Mesothelial cell of epicardium (in vitro differentiated cells): ENCODE measurements at places on chromosomes 13 and 19.

- no peak for DNase-seq
Measured at GRCh38 chr13:50334115-50334778, 319.0 kb downstream of the KCNRG start.

GRCh38 chr13:101265934-101266333 is 150.4 kb downstream of the NALCN start:
- no peak for DNase-seq

- DNase-seq = no peak
Measured at GRCh38 chr13:73702419-73703071, 431.7 kb downstream of the KLF12 start.

- DNase-seq = no peak
Measured at GRCh38 chr13:98990701-98991100, 12.8 kb upstream of the DOCK9 start.

GRCh38 chr19:37778613-37779126 is 716 bp downstream of the ZNF573 start:
- no peak for DNase-seq

DNA sequence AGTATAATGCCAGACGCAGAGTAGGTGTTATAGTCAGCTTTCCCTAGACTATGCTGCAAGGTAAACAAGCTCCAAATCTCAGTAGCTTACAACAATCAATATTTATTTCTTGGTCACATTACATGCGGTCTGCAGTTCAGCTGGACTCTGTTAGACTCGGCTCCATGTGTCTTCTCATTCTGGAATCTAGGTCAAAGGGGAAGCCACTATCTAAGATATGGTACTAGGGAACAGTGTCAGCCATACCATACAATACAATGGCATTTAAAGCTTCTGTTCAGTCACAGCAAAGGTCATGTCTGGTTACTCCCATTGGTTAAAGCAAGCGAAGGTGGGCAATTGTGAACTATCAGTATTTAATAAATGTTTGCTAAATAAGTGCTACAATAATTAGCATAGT is 65.3 kb upstream of the SERTM1 start:
- no peak for DNase-seq

DNA sequence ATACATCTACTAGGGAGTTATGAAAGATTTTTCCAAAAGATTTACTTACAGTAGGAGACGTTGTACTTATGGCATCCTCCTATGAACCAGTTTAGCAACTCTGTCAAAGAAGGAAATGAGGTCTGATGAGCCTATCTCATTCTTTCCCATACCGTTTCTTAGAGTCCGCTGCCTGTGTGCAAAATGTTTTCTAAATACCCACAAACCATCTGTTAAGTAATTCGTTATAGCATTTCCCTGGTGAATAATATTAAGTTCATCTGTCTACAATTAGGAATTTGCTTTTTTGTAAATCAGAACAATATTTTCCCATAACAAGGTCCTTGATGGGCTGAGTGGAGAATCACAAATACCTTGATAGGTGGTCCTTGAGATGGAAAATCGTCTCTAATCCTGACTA is 178.8 kb upstream of the TMTC4 start:
- no peak for DNase-seq

GRCh38 chr19:16232568-16232967 is 34.9 kb downstream of the AP1M1 start:
- no peak for DNase-seq

DNA sequence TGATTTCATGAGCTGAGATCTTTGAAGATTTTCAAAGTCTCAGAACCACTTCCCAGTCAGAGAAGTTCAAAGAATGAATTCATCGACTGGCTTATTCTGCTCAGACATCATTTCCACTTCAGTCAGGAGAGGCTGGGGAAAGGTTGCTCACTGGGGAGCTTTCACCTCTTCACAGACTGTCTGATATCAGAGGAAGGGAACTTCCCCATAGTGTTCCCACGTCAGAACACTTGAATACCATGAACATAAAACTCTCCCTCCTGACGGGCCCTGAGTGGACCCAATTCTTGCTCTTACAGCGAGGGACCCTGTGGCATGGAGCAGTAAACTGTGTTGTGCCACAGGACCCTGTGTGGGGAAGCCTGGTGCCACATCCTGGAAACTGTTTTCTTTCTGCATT is 492.6 kb downstream of the COG6 start:
- DNase-seq = no peak

DNA sequence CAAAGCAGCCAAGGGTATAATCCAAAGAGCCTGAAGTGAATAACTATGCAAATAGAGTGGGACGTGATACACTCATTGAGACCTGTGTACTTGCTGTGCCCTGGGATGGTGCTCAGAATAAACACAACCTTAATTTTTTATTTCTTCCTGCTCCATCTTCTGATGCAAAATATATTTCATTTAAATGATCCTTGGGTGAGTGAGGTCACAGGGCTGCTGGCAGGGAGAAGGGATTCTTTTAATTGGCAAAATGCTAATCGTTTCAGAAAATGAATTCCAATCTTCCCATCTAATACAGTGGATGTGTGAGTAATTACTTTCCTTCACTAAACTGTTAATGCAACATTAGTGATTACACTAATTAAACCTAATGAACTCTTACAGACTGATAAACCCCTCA is 63.5 kb downstream of the SIAH3 start:
- DNase-seq = no peak

DNA sequence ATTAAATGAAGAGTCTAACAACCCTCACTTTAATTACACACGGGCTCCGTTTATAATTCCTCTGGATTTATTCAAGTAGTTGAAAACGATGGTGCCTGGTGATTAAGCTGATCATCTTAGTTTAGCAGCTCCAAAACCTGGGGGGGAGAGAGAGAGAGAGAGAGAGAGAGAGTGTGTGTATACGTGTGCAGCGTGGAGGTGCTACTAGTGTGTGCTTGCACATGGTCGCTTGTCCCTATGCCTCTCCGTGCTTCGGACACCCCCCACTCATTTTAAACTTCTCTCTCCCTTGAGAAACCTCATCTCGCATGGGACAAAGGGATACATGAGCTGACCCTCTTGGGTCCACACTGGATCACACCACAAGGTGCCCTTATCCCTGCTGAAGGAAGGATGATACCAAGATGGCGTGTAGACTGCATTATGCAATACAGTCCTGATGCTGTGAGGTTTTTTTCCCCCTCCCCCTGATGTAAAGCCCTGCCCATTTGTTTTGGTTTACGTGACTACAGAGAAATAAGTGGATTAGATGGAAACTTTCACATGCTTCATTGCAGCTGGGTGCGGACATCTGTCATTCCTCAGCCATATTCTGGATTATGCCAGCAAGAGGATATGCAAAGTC is 320.8 kb downstream of the ZNF536 start:
- no peak for DNase-seq

GRCh38 chr13:46728777-46729176 is 68.2 kb downstream of the ESD start:
- DNase-seq = no peak

- DNase-seq = no peak
Measured at GRCh38 chr19:54206030-54206830, 5.6 kb downstream of the RPS9 start.

GRCh38 chr13:79549355-79550106 is 68.6 kb downstream of the NDFIP2 start:
- DNase-seq = no peak

DNA sequence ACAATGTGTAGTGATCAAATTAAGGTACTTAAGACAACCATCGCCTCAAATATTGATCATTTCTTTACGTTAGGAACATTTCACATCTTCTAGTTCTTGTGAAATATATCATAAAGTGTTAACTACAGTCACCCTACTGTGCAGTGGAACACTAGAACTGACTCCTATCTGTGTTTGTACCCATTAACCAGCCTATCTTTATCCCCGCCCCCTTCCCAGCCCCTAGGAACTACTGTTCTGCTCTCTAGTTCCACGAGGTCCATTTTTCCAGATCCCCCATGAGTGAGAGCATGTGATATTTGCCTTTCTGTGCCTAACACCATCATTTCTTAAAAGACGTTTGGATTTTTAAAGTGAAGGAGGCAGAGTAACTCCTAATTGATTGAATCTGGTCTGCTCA is 24.4 kb upstream of the GGACT start:
- no peak for DNase-seq

- no peak for DNase-seq
Measured at GRCh38 chr13:112374271-112374670, 1.9 kb upstream of the SPACA7 start.

- no peak for DNase-seq
Measured at GRCh38 chr19:4913996-4914735, 4.9 kb downstream of the UHRF1 start.

DNA sequence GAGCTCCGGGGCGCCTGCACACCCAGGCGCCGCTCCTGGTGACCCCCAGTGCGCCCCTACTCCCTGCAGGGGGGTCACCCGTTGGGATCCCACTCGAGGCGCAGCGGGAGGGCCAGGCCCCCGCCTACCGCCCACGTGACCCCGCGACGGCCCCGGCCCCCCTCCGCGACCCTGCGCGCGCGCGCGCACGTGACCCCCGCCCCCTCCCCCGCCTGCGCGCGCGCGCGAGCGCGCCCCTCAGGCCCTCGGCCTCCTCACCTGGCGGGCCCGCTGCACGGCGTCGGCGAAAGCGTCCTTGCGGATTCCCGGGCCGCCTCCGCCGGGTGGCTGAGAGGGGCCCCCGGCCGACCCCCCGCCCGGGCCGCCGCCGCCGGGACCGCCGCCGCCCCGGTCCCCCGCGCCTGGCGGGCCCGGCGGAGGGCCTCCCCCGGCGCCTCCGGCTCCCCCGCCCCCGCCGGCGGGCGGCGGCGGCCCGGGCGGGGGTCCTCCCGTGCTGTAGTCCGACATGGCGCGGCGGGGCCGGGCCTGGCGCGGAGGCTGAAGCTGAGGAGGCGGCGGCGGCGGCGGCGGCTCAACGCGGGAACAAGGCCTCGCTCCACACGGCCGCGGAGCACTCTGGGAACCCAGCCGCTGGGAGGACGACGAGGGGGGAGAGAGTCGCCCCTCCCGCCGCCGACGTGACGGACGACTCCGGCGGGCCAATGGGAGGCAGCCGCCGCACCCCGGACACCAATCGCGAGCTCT is at the start of gene KHSRP:
Gene KHSRP, minus strand, starts transcription at position 617 of the 744 bp plus-strand sequence. Its CDS starts 110 bp downstream, at position 507.
- DNase-seq = no peak

DNA sequence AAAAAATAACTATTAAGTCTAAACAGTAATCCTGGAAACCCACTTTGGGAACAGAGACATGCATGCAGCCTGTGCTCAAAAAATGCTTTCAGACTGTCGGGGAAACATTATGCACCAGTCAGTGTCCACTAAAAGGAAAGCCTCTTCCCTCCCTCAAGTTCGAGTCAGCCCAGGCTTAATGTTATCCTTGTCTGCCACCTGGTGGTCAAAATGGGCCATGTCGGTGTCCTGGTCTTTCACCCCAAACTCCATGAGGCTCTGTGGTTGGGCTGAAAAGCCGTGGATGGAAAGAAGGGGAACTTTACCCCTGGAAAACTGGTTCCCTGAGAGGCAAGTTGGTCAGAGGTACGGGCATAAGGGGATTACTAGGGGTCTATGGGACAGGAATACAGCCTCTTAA is 88.4 kb upstream of the ZNF492 start:
- DNase-seq = no peak

DNA sequence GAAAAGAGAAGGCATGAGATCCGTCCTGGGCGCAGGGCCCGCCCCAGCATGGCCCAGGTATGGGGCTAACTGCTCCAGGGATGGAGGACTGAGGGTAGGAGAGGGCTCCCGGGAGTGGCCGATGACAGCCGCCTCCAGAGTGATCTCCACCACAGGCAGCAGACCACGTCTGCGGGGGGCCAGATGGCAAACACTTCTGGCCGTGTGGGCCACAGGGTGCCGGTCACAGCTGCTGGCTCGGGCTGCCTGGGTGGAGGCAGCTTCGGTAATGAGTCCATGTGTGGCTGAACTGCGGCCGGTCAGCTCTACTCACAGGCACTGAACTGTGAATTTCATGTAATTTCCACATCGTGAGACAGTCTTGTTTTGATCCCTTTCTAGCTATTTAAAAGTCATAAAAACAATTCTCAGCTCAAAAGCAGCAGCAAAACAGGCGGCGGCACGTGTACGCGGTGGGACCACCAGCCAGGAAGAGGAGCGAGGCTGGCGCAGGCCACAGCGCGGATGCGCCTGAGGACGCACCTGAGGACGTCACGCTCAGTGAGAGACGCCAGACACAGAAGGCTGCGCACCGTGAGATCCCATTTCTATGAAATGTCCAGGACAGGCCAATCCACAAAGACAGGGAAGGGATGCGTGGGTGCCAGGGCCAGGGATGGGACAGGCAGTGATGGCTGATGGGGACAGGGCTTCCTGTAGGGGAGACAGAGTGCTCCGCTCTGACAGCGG is 4.0 kb downstream of the LSM7 start:
- DNase-seq = no peak

DNA sequence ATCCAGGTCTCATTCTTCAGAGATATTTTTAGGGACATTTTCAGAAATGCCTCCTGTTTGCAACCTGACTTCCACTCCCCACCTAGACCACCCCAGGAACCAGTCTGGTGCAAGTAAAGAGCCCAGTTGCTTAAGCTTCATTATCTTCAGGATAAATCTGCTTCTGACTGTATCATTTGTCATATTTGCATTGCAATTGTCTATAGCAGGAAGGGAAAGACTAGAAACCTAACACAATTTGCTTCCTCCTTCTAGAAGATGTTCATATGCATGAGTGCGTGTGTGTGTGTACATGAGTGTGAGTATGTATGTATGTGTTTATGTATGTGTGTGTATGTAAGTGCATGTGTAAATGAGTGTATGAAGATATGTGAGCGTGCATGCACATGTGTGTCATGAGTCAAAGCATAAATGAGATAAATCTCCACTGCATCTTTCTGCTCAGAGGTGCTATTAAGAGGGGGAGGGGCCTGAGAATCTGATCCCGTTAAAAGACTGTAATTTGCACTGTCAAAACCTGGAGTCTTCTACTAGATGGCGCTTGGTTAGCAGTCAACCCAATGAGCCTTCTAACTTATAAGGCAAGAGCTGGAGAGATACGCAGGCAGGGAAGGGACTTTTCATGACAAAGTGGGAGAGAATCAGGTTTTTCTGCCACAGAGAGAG is 178.8 kb upstream of the KL start:
- no peak for DNase-seq

DNA sequence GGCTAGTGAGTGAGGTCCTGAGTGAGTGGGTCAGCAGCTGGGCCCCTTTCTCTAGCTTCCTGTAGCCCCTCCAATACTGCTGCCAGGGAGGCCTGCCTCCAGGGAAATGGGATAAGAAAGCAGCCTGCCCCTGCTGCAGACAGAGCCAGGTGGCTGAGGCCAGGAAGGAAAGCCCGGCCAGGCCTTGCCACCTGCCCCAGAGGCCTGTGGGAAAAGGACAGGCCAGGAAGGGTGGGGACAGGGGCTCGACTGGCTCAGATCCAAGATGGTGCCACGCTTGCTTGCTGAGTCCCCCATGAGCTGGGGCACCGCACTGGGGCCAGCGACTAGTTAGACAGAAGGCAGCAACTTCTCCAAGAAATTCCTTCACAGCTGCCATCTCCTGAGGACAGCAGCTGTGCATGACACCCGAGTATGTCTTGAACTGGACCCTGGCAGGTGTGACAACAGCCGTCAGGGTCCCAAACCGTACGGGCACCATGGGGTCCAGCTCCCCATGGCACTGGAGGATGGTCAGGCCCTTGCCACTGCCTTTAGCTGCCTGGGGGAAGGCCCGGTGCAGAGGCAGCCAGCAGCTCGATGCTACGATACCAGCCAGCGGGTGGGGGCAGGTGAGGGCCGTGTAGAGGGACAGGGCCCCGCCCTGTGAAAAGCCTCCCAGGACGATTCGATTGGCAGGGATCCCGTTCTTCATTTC is 5.1 kb upstream of the PRR36 start:
- DNase-seq = no peak
